Stimulated activated CD8-positive, alpha-beta memory T cell treated with anti-CD3 and anti-CD28 coated beads, Interleukin-7, amount 100 ng/mL, for 24 hours (primary cell): ENCODE measurements at places on chromosomes 12 and 14.

DNA sequence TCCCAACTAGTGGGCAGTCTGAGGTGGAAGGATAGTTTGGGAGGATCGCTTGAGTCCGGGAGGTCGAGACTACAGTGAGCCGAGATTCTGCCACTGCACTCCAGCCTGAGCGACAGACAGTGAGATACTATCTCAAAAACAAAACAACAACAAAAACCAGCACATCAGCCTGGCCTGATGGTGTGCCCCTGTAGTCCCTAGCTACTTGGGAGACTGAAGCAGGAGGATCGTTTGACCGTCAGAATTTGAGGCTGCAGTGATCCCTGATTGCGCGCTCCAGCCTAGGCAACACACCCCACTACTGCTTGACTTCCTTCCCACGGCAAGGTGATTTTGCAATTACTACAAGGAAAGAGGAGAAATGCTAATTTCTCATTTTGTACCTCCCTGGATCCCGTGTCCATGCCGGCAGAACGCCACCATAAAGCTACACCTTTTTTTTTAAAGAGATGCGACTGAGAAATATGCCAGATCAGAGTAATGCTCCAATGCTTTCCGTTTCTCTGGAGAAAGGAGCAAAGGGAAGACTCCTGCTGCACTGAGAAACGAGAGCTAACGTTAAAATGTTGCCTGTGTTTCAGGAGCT is 672 bp upstream of the SCFD1 start:
- no peak for DNase-seq

- DNase-seq: no peak
Measured at GRCh38 chr12:22536971-22537544, 7.3 kb downstream of the C2CD5 start.

GRCh38 chr12:24853588-24853987 is 95.3 kb downstream of the BCAT1 start:
- DNase-seq: no peak

- no peak for DNase-seq
Measured at GRCh38 chr14:50658203-50658602, 9.9 kb downstream of the SAV1 start.

DNA sequence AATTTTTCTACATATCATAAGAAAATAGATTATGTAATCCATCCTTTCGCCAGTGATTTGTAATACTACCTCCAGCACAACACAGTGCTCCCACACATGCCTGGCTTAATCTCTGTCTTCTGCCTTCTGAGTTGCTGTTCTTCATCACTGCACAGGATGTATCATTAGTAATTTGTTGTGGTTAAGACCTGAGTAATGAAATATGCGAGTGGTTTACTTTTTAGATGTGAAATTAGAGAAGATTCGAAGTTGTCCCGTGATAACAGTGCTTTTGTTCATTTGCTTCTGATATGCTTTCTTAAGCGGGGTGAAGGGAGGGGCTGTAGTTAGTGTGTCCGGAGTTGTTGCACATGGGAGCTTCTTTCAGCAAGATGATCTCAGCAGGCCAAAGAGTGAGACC is 18.1 kb downstream of the KRT85 start:
- no peak for DNase-seq

- peak; percentile 16 for DNase-seq
Measured at GRCh38 chr14:78022059-78022458, 148.1 kb upstream of the NRXN3 start.
